ENCODE measurements at places on chromosomes 4 and X.

- DNase-seq, result no peak
These were observed 5.7 kb upstream of the ZNF518B start for GRCh38 chr4:10462876-10463275.

- no peak for DNase-seq
These were observed 48.9 kb downstream of the SPATA18 start for GRCh38 chr4:52099860-52100461.

DNA sequence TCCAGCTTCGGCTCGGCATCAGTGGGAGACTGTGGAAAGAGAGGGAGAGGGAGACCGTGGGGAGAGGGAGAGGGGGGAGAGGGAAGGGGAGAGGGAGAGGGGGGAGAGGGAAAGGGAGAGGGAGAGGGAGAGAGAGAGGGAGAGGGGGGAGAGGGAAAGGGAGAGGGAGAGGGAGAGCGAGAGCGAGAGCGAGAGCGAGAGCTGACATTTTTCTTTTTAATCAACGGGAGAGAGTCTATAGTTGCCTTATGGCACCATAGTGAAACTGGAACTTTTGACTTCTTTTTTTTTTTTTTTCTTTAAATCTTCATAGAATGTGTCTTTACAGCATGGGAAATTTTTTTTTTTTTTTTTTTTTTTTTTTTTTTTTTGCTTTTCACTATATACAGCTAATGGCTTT, 94.7 kb upstream of the NUDT6 start:
- no peak for DNase-seq

DNA sequence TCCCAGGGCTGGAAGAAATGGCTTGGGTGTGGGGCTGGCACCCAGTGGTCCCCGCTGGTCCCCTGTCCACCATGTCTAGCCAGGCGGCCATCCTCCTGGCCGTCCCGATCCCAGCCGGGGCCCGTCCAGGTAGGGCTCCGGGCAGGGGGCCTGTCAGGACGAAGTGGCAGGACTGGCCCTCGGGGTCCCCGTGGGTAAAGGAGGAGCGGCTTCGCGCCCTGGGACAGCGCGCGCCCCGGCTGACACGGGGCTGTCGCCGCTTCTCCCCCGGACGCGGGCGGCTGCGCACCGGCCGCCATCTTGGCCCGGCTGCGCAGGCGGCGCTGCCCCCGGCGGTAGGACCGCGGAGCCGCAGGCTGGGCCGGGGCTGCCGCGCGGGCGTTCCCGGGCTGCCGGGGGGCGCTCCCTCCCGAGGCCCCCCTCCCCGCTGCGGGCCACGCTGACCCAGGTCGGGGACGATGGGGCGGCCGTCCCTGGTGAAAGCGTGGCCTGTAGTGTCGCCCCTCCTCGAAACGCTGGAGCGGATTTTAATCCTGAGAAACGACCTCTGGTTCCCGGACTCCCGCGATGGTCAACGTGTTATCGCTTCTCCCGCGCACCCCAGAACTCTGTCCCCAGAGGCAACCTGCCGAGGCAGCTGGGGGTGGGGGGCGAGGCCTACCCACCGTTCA, 60.4 kb upstream of the BCOR start:
- DNase-seq, result no peak

GRCh38 chr4:176191974-176192373, 3.4 kb downstream of the SPATA4 start:
- DNase-seq, result no peak

GRCh38 chr4:143046454-143046853, 138.3 kb upstream of the USP38 start:
- DNase-seq, result no peak

DNA sequence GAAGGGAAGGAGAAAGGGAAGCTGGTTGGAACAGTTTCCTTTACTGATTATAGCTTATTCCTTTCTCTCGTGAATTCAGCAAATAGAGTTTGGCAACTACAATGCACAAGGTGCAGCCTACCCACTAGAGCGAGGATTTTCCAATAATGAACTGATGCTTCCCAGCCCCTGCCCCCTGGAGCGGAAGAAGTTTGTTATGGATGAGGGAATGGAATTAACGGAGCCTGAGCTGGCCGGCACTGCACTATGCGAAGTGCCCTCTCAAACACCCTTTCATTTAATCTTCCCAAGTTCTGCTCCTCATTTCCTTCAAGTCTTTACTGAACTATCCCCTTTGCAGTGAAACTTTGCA, 42.5 kb upstream of the CBR4 start:
- DNase-seq, result no peak

GRCh38 chr4:82469791-82470345, 39.5 kb downstream of the ENOPH1 start:
- no peak for DNase-seq

GRCh38 chrX:3388457-3388856, 42.0 kb upstream of the MXRA5 start:
- DNase-seq, result no peak

- no peak for DNase-seq
These were observed at the start of gene GPRASP2 for GRCh38 chrX:102712216-102712966. GPRASP2 (plus strand) TSS chrX:102712448; CDS start chrX:102714870, 2,422 bp downstream.

DNA sequence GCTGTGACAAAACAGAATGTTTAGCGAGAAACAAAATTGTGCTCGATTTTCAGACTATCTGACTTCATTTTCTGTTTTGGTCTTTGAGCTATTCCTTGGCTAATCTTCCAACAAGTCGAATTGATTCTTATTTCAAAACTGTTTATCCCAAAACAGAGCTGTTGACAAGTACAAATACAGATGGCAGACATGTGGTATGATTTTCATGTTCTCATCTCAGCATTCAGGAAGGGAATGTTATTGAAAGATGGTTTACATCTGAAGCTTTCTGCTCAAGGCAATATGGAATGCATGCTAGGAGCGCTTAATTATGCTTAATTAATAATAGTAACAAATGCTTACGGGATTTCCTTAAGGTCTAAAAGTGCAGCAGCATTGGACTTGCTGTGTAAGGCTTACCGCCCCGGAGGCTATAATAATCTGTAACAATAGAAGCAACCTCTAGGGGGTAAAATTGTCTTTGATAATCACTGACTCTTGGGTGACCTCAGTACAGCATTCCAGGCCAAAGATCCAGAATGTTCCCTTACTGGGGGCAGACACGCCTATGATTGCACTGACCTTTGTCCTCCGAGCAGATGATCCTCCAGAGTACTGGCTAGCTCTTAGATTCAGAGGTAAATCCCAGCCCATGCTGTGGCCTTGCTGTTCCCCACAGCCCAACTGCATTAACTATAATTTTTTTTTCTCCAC, 16.4 kb downstream of the LSM6 start:
- DNase-seq, result no peak

- no peak for DNase-seq
These were observed 80.8 kb downstream of the GK start for GRCh38 chrX:30733852-30734660.

DNA sequence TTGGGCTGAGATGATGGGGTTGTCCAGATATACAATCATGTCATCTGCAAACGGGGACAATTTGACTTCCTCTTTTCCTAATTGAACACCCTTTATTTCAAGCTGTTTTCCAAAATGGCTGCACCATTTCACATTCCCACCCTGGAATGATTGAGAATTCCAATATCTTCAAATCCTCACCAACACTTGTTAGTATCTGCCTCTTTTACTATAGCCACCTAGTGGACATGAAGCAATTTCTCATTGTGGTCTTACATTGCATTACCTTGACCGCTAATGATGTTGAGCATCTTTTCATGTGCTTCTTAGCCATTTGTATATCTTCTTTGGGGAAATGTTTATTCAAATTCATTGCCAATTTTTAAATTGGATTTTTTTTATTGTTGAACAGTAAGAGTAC, 364.8 kb downstream of the SMARCA1 start:
- DNase-seq, result no peak

DNA sequence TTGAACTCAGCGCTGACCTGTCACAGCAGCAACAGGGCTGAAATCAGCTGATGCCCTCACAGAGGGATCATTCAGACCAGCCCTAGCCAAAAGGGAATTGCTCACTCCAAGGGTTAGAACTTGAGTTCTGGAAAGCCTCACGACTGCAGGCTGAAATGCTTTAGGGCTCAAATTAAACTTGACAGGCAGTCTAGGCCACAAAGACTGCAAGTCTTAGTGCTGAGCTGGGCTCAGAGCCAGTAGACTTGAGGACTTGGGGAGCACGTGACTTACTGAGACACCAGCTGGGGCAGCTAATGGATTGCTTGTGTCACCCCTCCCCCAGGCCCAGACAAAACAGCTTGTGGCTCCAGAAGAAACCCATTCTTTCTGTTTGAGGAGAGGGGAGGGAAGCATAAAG, 119.0 kb upstream of the SLC6A14 start:
- no peak for DNase-seq

DNA sequence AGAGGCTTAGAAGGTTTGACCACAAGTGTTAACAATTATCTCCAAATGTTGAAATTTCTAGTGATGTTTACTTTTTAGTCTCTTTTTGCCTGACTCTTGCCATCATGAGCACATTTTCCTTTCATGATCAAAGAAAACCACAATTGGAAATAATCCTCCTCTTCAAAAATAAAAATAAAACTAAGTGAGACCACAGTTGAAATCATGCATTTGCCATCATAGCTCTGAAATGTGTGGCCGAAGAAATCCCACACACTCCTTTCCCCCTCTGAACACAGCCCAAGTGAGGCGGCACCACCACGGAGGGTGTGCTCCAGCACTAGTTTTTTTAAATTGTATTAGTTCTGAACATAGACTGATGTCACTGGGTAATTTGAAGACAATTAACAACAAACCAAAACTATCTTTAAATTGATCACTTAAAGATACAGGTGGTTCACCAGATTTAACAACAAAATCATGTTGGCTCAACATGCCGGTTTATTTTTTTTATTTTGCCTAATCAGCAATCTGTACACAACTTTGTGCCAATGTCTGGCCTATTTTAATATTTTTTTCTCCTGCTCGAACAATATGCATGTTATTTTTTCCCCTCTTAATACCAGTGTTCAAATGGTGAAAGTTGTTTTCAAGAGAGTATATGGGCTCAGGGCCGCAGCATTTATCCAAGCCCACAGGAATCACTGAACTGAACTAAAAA, 17.6 kb downstream of the APBB2 start:
- no peak for DNase-seq

DNA sequence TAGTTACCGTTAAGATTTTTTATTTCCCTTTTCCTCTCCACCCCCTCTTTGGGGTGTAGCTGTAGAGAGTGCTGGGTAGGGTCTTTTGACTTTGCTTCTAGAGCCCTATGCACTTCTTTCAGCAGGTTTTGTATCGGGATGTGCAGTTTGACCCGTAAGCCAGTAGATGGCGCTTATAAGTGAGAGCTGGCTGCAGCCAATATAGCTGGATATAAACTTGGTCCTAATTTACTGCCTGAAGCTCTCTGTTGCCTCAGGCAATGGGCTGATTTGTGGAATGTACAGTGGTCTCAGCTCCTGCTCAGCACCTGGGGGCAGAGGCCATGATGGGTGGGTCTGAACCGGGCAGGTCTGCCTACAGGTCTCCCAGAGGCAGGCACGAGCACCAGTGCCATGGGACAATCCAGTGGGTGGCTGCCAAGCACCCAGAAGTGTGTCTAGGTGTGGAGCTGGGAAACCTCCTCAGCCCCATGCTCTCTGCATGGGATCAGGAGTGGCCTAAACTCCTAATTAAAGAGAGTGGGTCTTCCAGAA, 146.5 kb downstream of the SPANXN1 start:
- no peak for DNase-seq

GRCh38 chr4:93414041-93414550, 414.5 kb upstream of the ATOH1 start:
- no peak for DNase-seq

- DNase-seq, result no peak
These were observed 231.0 kb downstream of the DACH2 start for GRCh38 chrX:86379209-86379608.

- no peak for DNase-seq
These were observed 30.0 kb downstream of the FAM9C start for GRCh38 chrX:13014111-13015096.

DNA sequence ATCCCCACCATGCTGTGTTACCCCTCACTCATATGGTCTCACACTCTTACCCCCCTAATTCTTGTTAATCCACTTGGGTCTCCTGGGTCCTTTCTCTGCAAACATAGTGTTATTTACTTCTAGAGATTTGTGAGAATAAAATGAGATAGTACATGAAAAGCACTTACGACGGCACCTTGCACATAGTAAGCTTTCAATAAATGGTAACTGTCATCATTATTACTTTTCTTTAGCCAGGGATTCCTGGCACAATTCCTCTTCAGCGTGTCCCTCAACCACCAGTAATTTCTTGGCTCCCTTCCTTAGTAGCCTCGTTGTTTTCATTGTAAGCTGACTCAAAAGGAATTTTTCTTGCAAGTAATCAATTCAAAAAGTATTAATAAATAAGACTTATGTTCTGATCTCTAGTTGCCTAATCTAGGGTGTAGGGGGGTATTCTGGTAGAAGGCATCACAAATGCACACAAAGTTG, 30.1 kb upstream of the RBMX start:
- no peak for DNase-seq

- no peak for DNase-seq
These were observed 1.9 kb downstream of the UBE2K start for GRCh38 chr4:39699687-39700409.

- DNase-seq, result no peak
These were observed 11.0 kb downstream of the CUL4B start for GRCh38 chrX:120549483-120550452.

- no peak for DNase-seq
These were observed 221.1 kb upstream of the TLL1 start for GRCh38 chr4:165651901-165652300.

- no peak for DNase-seq
These were observed 100.0 kb upstream of the EOLA2 start for GRCh38 chrX:150038315-150038714.

- no peak for DNase-seq
These were observed 383.5 kb upstream of the LCORL start for GRCh38 chr4:18405054-18405453.

- DNase-seq, result no peak
These were observed 42.0 kb downstream of the PSAPL1 start for GRCh38 chr4:7392438-7393421.

DNA sequence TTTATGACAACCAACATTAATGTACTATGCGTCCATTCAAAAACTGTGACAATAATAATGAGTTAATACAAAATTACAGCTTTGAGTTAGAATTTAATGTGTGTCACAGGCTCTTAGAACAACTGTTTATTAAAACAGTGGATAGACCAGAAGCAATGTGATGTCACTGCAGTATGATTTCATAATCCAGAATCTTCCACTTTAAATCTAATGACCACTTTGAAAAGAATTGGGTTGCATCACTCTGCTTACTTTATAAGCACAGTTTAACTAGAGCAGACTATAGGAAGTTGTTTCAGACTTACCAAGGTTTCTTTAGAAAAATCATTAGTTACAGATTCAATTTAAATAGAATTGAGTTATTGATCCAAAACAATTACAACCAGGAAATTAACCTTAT, 758.5 kb downstream of the KCTD8 start:
- no peak for DNase-seq

- DNase-seq, result no peak
These were observed 101.3 kb upstream of the VAMP7 start for GRCh38 chrX:155779831-155780230.

- DNase-seq, result no peak
These were observed 1821.7 kb downstream of the ARAP2 start for GRCh38 chr4:34422472-34423175.

- DNase-seq, result no peak
These were observed 20.5 kb upstream of the STS start for GRCh38 chrX:7127056-7127455.

GRCh38 chrX:79325263-79325958, 41.7 kb downstream of the ITM2A start:
- DNase-seq, result no peak

GRCh38 chr4:161457906-161458305, 705.9 kb downstream of the FSTL5 start:
- DNase-seq, result no peak
